ENCODE measurements at places on chromosomes 11 and 22. TPM values are rescaled to one million over a fixed set of nuclear protein-coding genes. Genes with fewer than 3 reads are reported as not detected.

DNA sequence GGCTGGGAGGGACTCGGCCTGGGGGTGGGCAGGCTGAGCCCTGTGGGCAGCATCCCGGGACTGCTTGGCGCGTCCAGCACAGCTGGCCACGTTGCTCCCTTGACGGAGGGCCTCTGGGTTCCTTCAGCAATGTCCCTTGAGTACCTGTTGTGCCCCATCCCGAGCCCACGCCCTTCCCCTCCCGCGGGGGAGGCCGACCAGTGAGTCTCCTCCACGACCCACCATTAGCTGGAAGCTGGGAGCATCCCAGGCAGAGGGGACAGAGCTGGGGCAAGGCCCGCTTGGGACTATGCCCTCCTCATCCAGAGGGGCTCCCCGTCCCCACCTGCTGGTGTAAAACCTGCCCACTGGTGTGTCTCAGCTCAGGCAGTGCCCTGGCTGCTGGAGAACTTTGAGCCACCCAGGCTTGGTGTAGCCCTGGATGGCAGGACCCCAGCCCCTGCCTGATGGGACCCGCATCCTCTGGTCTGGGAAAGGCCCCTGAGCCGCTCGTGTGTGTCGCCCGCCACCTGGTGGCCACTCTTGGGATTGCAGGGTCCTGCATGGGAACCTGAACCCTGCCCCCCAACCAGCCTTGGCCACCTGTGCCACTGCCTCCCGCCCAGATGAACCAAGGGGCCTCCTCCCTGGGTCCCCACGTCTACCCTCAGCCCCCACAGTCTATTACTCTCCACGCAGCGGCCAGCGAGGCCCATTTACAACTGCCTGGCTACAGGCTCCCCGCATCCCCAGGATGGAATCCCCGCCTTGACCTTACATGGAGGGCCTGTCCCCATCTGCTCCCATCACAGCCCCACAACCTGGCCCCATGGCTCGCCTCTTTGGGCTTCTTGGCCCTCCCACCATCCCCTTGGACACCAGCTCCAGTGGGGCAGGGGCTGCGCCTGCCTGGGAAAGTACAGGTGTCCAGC is 16.6 kb upstream of the ARHGAP8 start:
- peaks cover 7% of the 10 kb centered on the region for H3K27me3 ChIP-seq
- H3K4me1 ChIP-seq, result peaks cover 3% of the 10 kb centered on the region
- peak; percentile 92 for DNase-seq
- H3K4me3 ChIP-seq, result no peak overlapping the region
- peak overlapping the region; percentile 17 for H3K27ac ChIP-seq

SORL1 gene
- total RNA-seq, result 11.1 TPM

DNA sequence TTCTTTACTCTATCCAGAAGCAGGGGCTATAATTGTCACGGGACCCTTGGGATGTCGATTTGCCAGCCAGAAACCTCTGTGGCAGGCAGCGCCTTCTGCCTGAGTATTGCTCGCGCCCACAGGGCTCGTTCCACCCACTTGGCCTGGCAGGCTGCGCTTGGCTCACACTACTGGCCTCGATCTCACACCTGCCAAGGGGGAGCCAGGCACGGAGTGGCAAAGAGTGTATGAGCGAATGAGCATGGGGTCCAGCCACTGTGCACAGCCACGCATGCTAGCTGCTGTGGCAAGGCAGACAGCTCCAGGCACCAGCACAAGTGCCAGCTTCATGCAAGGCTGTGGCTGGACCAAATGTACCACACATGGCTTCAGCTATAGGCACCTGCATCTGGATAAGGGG is 599.8 kb downstream of the DLG2 start:
- H3K27ac ChIP-seq, result no peak overlapping the region
- peaks cover 5% of the 10 kb centered on the region for H3K4me1 ChIP-seq
- no peaks in the 10 kb centered on the region for H3K36me3 ChIP-seq
- peak; percentile 16 for DNase-seq
- no peaks in the 10 kb centered on the region for H3K27me3 ChIP-seq

BBOX1 gene
- total RNA-seq, result not detected

DNA sequence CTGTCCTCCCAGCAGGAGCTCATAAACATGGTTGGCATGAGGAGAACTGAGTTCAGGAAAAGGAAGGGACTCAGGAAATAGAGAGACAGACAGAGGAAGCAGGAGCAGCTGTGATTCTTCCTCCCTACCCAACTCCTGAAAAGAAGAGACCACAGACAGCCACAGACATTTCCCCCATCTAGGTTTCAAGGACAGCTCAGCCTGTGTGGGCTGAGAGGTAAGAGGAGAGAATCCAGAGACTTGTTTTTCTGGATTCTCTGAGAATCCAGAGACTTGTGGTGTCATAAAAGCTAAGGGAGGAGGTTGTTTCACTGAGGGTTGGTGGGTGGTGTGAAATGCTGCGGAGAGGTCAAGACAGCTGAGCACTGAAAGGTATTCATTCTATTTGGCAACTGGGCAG is 19.0 kb upstream of the STK33 start:
- no peak overlapping the region for H3K4me3 ChIP-seq
- no peak overlapping the region for H3K27ac ChIP-seq
- peaks cover 2% of the 10 kb centered on the region for H3K4me1 ChIP-seq
- no peaks in the 10 kb centered on the region for H3K27me3 ChIP-seq
- H3K36me3 ChIP-seq, result peaks cover 4% of the 10 kb centered on the region
- DNase-seq, result no peak

DNA sequence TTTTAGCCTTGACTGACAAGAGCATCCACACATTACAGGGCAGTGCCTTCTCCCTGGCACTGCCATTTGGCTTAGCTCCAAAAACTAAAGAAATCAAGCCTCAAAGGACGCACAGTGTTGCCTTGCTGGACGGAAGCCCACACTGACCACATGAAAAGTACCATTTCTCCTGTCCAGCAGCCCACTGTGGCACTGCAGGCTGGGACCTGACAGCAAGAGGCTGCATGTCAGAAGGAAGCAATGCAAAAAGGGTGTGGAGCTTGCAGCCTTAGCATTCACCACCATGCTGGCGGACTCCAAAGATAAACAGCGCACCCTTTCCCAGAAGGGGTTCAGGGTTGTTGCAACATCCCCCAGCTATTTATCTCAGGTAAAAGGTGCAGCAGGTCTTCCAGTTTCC is 109.3 kb upstream of the BMAL1 start:
- DNase-seq, result no peak
- no peaks in the 10 kb centered on the region for H3K27me3 ChIP-seq
- peaks cover 2% of the 10 kb centered on the region for H3K4me1 ChIP-seq
